Stimulated activated CD8-positive, alpha-beta memory T cell treated with anti-CD3 and anti-CD28 coated beads, Interleukin-7, amount 100 ng/mL, for 1 hour (primary cell): ENCODE measurements at places on chromosomes 13 and 19.

GRCh38 chr13:24910502-24911132 is 146.6 kb downstream of the RNF17 start:
- DNase-seq, result no peak

DNA sequence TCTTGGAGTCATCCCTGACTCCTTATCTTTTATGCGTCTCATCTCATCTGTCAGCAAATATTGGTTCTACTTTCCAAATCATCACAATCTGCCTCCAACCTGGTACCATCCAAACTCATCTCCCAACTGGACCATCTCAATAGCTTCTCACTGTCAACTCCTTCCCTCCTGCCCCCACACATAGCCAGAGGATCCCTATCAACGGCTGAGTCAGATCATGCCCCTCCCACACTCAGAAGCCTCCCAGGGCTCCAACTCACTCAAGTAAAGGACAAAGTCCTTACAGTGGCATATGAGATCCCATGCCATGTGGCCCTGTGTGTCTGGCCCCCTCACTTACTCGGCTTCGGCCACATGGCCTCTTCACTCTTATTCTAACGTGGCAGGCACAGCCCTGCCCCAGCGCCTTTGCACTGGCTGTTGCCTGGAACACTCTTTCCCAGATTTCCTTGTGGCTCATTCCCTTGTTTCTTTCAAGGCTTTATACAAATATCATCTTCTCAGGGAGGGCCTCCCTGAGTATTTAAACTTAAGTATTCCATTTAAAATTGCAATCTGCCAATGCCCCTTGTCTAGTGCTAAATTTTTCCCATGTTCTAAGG is 4.3 kb downstream of the SPRED3 start:
- no peak for DNase-seq

DNA sequence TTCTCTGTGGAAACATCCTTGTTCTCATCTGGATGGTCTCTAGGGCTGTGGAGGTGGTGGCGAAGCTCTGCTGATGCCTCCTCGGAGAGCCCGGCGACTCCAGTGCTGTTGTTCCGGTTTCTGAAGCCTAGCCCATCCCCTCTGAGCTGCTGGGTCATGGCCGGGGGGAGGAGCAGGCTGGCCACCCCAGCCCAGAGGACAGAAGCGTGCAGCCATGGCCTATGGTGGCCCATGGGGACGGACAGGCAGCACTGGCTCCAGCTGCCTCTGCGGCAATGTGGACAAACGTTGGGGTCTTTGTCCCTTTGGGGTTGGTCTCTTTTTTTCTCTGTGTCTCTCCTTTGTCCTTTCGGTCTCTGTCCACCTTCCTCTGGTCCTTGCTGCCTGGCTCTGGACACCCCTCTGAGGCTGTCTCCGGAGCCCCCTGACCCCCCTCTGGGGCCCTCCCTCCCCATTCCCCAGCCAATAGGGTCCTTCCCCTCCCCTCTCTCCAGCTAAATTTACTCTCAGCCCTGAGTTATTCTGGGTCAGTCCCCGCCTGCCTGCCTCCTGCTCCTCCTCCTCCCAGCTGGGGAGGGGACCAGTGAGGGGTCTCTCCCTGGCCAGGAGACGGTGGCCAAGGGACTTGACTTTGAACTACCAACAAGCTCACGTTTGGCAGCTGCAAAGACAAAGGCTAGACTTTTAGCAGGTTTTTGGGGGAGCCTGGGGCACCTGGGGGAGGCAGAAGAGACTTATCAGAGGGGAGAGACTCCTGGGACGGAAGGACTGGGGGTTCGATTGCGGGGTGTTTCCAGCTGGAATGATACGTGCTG is at the start of gene HRC:
Gene HRC (minus strand): TSS at position 392 of the 815 bp plus-strand sequence. CDS start 159 bp downstream, at position 233.
- DNase-seq, result no peak

DNA sequence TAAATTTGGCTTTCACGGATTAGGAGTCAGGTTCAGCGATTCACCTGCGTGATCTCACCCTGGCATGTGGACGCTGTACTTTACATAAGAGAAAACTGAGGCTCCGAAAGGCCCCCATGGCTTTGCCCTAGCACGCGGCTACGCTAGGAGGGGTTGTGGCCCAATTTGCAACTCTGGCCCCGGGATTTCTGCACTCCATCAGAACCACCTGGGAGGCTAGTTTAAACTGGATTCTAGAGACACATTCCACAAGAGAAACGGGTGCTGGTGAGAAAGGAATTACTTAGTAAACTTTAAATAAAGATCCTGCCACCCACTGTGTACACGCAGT is 6.2 kb downstream of the BCL3 start:
- no peak for DNase-seq

DNA sequence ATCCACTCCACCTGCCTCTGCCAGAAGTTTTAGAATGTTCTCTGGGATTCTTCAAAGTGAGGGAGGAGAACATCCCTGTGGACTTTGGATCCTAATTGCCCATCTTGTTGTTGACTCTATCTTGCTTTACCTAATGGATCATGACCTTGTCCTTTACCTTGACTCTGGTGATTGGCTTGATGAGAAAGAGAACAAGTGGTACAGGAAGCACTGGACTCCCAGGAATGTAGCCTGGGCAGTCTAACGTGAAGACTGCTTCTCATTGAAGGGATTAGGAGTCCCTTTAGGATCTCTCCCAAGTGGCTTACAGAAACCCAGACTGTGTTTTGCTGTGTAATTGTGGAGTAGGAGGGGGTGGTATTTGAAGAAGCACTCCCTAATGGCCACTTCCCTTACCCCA is 63.9 kb downstream of the SLC10A2 start:
- DNase-seq, result no peak

DNA sequence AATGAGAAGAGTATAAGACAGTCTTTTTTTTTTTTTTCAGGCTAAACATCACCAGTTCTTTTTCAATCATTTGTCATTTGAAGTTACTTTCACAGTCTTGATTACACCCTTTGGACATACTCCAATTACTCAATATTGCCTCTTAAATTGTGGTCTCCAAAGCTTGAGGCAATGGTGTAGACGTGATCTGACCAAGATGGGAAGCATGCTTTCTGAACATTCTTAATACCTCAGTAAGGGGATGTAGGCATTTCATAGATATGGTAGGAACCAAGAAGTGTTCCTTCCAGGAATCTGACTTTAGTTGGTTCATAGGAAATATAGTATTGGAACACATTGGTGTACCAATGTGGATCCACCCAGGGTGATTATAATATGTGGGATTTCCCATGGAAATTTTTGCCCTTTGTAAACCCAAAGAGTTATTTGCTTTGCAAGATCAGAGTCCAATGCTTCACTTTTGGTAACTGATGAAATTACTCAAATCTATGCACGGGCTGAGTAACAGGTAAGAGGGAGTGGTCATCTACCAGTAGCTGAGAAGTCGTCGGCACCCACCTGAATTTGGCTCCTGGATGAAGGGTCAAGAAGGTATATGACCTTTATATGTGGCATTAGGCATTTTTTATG is 62.2 kb downstream of the ERCC5 start:
- no peak for DNase-seq

GRCh38 chr13:46797501-46798237 is 708 bp upstream of the ESD start:
- DNase-seq, result no peak
